ENCODE measurements at places on chromosomes 5 and 9.

DNA sequence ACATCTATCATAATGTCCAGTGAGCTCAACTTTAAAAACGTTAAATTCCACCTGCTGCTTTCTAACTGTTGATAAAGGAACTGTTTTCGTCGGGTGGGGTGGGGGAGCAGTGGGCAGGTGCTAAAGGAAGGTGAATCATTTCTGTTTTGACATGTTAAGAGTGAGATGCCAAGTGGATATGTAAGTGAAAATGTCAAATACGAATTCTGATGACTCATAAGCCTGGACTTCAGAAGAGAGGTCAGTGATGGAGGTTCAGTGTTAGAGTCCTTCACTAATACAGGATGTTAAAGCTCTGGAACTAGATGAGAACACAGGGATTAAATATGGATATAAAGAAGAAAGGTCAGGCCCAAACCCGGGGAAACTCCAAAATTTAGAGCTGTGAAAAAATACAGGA lies 617.9 kb upstream of the CTNND2 start:
- no peak for DNase-seq

GRCh38 chr9:76090909-76091308 lies 200.4 kb downstream of the PCSK5 start:
- DNase-seq: no peak

DNA sequence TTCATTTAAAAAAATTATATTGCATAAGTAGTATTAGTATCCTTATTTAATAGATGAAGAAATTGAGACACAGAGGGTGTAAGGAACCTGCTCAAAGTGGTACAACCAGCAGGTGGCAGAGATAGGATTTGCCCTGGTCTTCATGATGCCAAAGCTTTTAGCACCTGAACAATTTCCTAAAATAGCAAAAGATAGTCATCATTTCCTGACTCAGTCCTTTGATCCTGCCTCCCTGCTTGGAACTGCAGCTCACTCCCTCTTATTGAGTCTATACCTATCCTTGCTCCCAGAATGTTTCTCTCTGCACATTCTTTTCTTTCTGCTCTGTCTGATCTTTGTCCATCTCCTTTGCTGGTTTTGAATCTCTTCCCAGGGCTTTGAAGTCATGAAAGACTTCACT lies 155.8 kb downstream of the FRMD3 start:
- no peak for DNase-seq

GRCh38 chr5:132225165-132226032 lies 2.3 kb downstream of the P4HA2 start:
- DNase-seq: no peak

GRCh38 chr5:143472576-143472975 lies 69.1 kb upstream of the NR3C1 start:
- no peak for DNase-seq

DNA sequence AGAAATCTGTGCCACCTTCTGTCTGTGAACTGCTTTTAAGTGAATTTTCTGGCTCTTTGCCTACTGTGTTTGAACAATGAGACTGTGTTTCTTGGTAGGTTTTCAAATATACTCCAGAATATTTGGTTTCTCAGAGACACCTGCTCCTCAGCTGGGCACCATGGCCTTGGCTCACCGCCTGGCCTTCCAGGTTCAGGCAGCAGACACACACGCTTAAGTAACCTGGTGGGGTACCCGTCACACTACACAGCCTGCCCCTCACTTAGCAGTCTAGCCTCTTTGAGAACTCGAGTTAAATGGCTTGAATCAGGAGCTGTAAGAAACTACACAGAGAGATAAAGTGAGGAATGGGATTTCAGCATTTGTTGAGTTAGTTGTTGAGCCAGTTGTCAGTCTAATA lies 530.5 kb downstream of the MTRR start:
- no peak for DNase-seq

- no peak for DNase-seq
These were observed 174.7 kb downstream of the NR3C1 start for GRCh38 chr5:143228597-143229293.

DNA sequence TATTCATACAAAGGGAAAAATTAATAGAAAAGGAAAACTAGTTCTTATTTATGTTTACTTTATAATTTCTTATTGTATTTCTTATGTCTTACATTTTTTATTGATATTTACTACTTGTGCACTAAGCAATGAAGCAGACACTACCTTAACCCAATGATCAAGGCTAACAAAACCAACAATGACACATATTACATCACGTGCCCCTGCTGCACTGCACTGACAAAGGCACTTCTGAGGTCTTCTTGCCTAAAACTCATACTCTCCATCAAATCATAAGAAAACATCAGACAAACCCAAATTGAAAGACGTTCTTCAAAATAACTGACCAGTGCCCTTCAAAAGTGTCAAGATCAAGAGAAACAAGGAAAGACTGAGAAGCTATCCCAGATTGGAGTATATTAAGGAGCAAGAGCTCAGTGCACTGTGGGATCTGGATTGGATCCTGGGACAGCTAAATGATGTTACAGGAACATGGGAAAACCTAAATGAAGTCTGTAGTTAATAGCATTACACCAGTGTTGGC lies 230.9 kb downstream of the AUH start:
- DNase-seq: no peak
